ENCODE measurements at places on chromosomes 1 and 21. TPM values are rescaled to one million over a fixed set of nuclear protein-coding genes. Genes with fewer than 3 reads are reported as not detected.

GRCh38 chr21:45016031-45016405 lies 58.4 kb upstream of the ADARB1 start:
- ATAC-seq: no peak

Gene NBPF6
- not detected for total RNA-seq

Gene OR6N1
- not detected for total RNA-seq

DNA sequence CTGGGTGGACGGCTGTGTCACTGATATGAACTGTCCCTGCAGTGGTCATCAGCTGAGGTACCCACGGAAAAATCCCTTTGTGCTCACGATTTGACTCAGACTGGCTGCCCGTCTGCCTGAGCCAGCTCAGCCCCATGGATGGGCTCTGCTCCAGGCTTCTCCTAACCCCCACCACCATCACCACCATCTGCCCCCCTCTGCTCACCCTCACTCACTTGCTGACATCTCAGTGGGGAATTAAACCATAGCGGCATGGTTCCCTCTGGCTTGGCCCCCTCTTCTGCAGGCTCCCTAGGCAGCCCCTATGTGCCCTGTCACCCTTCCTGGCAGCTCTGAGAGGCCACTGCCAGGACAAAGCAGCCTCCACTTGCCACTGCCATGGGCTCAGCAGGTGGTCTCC lies 17.3 kb downstream of the SLC6A9 start:
- no peak for ATAC-seq

Gene PRDM16
- not detected for total RNA-seq

Gene TRPM2
- total RNA-seq: 25.6 TPM

- ATAC-seq: no peak
Measured at GRCh38 chr1:203598752-203599151, 27.9 kb upstream of the ATP2B4 start.

- peak; percentile 52 for ATAC-seq
Measured at GRCh38 chr21:33968080-33968994, 52.7 kb upstream of the ATP5PO start.

GRCh38 chr1:55309053-55309452 lies 93.9 kb upstream of the USP24 start:
- ATAC-seq: peak; percentile 25

Gene SLC6A17
- total RNA-seq: not detected

DNA sequence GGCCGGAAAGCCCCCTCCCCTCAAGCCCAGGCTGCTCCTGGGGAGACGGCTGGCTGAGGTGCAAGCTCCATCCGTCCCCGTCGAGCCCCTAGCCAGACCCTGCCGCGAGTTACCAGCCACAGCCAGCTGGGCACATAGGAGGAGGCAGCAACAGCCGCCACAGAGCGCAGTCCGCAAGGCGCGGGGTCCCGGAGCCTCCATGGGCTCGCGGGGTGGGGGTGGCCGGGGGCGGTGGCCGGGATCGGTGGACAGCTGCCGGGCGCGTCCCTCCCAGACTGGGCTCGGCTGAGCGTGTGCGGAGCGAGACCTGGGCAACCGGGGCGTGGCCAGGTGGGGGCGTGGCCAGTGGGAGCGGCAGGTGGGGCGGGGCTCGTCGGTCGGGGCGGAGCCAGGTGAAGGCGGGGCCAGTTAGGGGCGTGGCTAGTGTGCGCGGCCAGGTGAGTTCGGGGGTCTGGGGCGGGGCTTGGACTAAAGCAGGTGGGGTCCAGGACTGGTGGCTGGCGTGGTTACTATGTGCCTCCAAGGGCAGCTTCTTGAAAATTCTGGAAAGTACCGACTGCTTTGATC lies at the start of gene CD164L2:
Gene CD164L2 (minus strand): TSS at position 295 of the 567 bp plus-strand sequence. CDS start 94 bp downstream, at position 201.
- peak; percentile 57 for ATAC-seq

Gene GPR52
- total RNA-seq: 3.3 TPM

DNA sequence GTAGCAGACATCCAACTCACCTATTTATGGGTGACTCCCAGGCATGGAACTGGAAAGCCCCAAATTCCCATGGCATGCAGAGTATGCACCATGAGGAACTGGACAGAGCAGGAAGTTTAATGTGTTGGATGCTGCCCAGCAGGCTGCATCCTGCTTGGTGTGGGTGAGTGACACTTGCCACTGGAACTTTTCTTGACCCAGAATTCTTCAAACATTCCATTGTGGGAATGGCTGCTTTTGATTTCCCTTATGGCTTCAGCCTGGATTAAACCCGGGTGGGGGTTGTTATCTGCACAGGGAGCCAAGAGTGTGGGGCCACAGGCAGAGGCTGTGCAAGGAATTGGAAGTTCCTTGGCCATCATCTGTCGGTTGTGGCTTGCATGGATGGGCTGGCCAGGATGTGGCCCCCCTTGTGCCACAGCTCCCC lies 26.9 kb upstream of the BACE2 start:
- ATAC-seq: no peak

Gene IFT25
- 99.6 TPM for total RNA-seq

Gene C1orf141
- 0.71 TPM for total RNA-seq

Gene RSBN1
- total RNA-seq: 22.2 TPM

Gene PADI1
- not detected for total RNA-seq

GRCh38 chr21:29371464-29371863 lies 72.7 kb downstream of the BACH1 start:
- peak; percentile 93 for ATAC-seq

DNA sequence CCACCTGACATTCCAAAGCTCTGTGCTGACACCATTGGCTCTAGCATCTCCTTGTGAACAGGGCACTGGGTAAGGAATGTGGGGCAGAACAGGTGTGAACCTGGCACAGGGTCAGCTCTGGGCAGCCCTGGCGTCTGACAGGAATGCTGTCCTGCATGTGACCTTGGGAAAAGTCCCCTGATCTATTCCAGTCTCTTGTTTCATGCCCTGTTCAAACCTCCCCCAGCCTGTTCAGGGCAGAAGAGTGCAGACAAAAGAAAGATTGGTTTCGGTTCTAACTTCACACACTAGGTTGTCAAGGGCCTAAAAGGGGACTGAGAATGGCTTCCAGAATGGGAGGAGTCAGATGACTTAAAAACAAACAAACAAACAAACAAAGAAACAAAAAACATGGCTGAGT lies 27.6 kb upstream of the SDHB start:
- no peak for ATAC-seq

All from activated T-helper 17 cell treated with anti-CD3 and anti-CD28 coated beads, Interleukin-2, amount 50 U/mL, for 72 hours (primary cell).